Frontal cortex (tissue), 4 donors: ENCODE measurements at places on chromosomes 1 and 21. TPM values are rescaled to one million over a fixed set of nuclear protein-coding genes. Genes with fewer than 3 reads are reported as not detected.
A peak's percentile ranks its signal among the peaks of the same experiment; 100 is the strongest.

FAM43B gene
- total RNA-seq: 0.82 TPM

DNA sequence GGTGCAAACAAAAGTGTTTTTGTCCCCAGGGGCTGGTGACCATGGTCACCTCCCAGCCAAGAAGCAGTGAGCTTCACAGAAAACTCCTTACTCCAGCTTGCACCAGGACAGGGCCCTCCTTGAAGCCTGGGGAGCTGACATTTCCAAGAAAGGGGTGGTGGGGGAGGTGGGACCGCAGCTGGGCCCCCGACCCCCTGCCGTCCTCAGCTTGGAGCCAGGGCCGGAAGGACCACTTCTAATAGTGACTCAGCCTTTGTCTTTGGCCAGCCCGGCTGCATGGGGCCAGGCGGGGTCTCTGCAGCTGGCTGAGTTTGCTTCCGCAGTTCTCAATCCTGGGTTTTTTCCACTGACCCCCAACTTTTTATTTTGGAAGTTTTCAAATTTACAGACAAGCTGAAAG, 136.5 kb upstream of the POU3F1 start:
- DNase-seq: no peak

GRCh38 chr1:201506092-201506491, 831 bp downstream of the CSRP1 start:
- no peak for DNase-seq

DNA sequence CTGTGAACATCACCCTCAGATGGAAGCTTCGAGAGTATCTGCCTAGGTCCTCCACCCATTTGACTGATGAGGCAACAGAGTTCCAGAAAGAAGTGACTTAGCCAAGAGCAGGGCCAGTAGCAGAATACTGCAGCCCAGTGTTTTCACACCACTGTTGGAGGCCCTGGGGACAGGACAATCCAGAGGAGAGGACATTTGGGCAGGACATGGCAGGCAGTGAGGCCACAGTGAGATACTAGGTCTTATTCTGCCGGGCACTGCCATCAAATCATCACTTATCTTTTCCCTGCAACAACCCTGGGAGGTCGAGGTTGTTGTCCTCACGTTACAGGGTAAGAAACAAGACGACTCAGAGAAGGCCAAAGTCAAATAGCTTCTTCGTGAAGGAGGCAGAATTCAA, 5.5 kb upstream of the FOXO6 start:
- DNase-seq: no peak

- no peak for DNase-seq
Measured at GRCh38 chr21:42160111-42160721, 58.7 kb upstream of the ABCG1 start.

GRCh38 chr1:184222652-184223052, 164.2 kb upstream of the C1orf21 start:
- DNase-seq: peak; percentile 38

DNA sequence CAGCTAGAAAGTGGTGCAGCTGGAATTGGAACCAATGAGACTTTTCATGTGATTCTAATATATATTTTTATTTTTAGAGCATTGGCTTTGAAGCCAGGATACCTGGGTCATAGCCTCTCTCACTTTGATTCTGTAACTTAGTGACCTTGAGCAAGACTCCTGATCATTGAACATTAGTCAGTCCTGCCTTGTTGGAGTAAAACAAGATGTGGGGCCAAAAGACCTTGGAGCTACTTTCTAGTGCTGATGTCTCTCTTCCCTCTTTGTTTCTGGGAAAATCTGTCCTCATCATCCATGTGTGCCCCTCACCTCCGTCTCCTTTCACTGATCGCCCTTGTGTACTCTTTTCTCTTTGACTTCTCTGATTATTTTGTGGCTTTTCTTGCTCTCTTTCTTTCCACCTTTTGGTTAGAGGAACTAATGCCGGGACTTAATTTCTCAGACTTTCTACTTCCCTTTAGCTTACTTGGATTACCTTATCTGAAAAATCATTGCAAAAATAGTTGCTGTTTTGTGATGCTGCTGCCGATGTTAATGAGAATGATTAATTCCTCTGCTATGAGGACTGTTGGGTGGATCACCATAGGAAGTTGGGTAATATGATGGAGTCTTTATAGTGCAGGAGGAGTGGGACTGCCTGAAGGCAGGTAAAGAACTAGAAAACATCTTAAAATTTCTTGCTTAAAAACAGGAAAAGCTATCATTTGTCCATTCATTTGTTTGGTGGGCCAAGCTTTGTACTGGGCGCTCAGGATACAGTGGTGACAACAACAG, 72.0 kb downstream of the NOS1AP start:
- no peak for DNase-seq

- DNase-seq: no peak
Measured at GRCh38 chr21:28991861-28992525, 684 bp downstream of the LTN1 start.

- no peak for DNase-seq
Measured at GRCh38 chr1:184101571-184101970, 50.0 kb downstream of the TSEN15 start.

DNA sequence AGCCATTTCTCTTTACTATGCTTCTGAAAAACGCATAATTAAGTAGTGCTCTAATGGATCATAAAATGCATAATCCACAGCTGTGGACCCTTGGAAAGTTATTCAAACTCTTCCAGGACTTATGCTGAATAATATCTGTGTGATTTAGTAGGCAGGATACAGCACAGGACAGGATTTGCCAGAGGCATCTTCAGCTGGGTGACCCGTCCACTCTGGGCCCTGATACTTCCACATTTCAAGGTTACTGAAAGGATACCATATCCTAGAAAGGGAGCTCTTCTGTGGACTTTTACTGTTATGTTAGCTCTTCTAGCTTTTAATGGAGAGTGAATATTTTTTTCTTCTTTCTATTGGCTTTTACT, 49.6 kb downstream of the MAP10 start:
- no peak for DNase-seq

GRCh38 chr1:909861-910310, 13.8 kb upstream of the SAMD11 start:
- DNase-seq: peak; percentile 40

CHODL gene
- total RNA-seq: 6.9 TPM

- DNase-seq: no peak
Measured at GRCh38 chr1:69123486-69123885, 444.2 kb upstream of the LRRC7 start.

DNA sequence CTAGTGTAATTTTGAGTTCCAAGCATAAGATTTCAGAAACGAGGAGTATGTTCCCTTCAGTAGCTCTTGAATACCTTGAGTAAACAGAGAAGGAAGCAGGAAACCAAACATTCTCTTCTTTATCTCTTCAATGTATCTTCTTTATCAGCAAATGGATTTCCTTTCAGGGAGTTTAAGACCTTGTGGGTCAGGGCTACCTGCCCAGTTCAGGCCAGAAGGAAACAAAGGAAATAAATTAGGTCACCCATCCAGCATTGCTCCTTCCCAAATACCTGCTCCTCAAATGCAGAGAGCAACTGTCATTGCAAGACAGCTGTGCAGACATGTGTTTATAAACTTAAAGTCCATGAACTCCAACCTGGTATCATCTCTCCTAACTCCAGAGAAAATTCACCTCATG, 130.1 kb upstream of the SOD1 start:
- no peak for DNase-seq

RCSD1 gene
- 4.5 TPM for total RNA-seq

DNA sequence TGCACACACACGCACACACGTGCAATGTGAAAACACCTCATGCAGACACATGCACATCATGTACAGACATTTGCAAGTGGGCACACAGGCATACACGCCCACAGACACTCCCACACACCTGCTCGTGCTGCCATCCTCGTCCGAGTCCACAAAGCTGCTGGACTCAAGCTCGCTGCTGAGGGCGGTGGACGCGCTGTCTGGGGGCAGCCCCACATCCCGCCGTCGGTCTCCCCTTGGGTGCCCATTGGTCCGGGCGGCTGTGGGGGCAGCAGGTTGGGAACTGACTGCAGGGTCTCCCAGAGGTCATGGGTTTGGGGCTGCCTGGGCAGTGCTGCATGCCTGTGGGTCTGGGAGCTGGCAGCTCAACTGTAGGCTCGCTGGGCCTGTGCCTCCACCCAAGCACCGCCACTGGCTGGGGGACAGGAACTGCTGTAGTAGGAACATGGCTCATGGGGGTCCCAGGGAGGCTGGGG, 7.6 kb downstream of the DVL1 start:
- no peak for DNase-seq

- DNase-seq: no peak
Measured at GRCh38 chr1:33685256-33685655, 178.6 kb upstream of the HMGB4 start.

DNA sequence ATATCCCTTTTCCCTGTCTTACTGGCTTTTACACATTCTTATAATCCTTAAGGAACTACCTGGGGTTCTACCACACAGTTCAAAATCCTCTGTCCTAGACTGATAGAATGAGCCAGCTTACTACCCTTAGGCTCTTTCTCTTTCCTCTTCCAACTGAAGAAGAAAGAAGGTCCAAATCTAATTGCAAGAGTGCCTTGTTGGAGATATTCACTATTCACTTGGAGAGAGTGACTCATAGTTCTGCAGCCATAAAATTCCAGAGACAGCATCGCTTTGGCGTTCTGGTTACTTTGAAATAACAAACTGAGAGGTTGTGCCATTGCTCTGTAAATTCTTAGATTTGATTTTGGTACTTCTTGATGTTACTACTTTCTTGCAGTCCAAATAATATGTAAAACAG, 4.2 kb downstream of the CADM3 start:
- DNase-seq: no peak

DNA sequence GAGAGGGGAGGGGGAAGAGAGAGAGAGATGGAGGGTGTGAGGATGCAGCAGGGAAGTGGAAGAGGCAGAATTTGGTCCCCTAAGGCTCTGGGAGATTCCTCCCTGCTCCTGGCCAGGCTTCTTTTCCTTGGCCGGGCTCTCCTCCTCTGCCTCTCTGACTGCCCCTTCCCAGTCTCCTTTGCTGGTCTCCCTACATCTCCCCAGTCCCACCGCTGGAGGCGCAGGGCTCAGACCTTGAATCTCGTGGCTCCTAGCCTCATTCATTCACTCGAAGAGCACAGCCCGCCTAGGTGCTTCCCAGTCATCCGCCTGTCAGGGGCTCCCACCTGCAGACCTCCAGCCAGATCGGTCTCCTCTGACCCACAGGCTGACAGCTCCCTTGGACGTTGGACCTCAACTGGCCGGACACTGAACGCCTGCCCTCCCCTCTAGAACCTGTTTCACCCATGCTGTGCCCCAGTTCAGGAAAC, 76.5 kb downstream of the VWA5B1 start:
- DNase-seq: peak; percentile 62

DNA sequence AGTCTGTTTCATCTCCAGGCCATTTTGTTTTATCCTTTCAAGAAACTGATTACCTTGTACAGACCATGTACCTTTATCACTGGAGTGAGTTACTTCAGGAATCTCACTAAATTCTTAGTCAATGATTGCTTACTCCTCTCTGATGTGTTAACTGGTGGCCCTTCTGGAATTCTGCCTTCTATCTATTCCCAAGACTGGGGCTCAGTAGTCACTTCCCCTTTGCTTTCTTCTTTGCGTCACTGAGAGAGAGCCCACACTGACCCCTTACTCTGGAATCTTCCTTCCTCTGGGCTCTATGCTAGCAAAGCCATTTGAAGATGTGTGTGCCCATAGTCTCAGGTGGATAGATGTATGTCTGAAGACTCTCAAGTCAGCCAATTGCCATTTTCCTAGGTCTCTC, 34.6 kb downstream of the XCL2 start:
- no peak for DNase-seq

- DNase-seq: no peak
Measured at GRCh38 chr1:171141688-171142415, 43.2 kb upstream of the FMO2 start.

DNA sequence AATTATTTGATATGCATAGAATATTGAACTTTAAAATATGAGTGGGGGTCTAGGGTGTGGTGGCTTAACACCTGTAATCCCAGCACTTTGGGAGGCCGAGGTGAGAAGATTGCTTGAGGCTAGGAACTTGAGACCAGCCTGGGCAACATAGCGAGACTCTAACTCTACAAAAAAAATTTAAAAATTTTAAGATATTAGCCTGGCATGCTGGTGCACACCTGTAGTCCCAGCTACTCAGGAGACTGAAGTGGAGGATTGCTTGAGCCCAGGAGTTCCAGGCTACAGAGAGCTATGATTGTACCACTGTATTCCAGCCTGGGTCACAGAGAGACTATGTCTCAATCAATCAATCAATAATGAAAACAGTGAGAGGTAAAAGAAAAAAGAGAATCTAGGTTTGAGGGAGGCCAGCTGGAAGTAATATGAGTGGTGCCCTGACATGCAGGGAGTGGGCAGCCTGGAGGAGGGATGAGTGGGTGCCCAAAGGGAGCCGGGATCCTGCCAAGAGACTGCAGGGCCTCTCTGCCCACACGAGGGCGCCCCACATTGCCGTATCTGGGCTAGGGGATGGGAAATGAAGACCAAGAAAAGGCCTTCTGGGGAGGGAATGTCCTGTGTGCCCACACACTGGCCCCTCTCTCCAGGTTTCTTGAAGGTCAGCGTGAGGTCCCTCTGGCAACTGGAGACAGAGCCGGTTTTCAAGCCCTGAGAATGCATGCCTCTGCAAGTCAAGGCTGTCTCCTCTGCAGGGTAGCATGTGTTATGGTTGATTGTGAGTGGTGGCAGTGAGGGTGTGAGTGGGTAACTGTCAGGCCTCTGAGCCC, 93.9 kb upstream of the PPM1J start:
- peak; percentile 28 for DNase-seq
